ENCODE measurements at places on chromosomes 7 and 10.

DNA sequence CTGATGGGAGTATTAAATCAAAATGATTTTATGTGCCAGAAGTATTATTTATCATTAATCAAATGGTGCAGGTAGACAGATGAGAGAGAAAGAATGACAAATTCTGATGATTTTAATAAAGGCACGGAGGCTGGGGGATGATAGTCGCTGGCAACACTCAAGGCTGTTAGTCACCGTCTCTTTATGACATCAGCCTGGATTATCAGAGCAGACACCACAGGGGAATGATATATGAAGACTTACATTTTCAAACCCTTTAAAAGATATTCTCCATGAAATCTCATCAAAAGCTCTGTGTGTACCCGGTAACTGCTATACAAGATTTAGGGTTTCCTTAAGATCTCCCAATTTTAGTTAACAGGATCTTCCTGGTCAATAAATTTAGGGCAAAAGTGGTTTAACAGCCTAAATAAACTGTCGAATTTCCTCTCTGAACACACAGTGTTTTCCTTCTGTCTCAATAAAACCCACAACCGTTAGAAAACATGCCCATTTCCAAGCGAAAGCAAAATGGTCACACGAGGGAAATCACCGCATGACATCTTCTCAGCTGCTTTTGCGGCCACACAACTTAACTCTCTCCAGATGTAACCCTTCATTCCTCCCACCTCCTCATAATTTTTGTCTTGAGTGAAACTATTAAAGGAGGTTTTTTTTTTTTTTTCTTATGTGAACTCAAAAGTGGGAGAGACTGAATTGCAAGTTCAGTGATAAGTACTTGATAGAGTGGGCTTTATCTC is 133.2 kb upstream of the FAM171A1 start:
- DNase-seq = no peak

DNA sequence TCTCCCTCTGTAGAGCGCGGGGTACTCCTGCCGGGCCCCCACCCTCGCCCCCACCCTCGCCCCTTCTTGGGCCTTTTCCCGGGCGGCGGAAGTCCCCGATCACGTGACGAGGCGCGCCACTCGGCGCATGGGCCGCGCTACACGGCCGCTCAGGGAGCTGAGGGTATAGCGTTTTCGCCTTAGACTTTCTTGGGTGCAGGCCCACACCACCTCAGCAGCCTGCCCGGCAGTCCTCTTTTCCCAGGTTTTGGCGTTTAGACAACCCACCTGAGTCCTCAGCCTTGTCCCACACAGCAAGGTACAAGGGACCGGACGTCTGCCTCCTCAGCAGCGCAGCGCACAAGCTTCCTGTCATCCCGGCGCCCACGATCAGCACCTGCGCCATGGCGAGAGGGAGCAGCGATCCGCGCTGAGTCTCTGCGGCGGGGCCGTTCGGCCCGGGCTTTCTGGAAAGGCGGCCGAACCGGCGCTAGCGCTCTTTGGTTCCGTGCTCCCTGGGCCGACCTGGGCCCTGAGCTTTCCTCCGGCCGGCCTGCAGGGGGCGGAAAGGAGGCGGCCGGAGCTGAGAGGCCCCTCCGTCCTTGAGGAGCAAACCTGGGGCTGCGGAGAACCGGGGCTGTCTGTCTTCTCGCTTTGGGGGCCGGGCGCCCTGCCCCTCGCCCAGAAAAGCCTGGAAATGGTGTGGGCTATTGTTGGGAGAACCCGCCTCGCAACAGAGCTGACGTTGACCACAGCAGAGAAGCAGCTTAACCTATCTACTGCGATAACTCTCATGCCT is at the start of gene RNLS:
TSS of gene RNLS (minus strand) at position 513 of the 778 bp plus-strand sequence.
- DNase-seq = peak; percentile 72

DNA sequence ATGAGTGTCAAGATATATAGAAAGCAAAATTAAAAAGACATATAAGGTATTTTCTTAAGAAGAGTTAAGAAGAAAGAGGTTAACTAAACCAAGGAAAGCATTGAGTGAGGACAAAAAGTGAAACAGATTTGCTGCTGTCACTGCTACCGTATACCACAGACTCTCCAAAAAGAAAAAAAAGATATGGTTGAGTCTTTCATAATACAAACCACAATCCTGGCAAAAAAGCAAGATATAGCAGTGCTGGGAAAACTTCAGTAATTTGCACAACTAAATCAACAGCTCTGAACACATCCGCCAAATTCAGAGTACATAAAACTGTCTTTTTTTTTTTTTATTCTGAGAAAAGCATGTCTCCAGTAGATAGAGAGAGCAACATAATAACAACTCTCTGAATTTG is 114.7 kb downstream of the ETV1 start:
- DNase-seq = no peak

GRCh38 chr10:20007426-20007825 is 191.2 kb downstream of the PLXDC2 start:
- no peak for DNase-seq

DNA sequence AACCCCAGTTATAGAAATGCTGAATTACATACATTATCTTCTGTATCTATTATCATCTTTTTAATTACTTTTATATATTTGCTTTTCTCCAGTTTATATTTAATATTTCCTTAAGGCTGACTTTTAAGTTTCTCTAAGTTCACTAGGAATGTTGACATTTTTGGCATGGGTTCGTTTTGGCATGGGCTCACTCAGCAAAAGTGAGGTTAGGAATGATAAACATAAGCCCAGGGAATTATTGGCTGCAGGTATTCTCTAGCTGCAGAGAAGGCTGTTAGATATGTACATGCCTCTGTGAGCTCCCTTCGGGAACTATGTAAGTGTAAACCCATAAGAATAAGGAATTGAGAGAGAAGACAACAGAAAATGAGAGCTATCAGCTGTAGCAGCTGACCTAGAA is 63.6 kb upstream of the RAB18 start:
- DNase-seq = no peak

GRCh38 chr10:11636697-11637303 is 25.4 kb upstream of the USP6NL start:
- no peak for DNase-seq

DNA sequence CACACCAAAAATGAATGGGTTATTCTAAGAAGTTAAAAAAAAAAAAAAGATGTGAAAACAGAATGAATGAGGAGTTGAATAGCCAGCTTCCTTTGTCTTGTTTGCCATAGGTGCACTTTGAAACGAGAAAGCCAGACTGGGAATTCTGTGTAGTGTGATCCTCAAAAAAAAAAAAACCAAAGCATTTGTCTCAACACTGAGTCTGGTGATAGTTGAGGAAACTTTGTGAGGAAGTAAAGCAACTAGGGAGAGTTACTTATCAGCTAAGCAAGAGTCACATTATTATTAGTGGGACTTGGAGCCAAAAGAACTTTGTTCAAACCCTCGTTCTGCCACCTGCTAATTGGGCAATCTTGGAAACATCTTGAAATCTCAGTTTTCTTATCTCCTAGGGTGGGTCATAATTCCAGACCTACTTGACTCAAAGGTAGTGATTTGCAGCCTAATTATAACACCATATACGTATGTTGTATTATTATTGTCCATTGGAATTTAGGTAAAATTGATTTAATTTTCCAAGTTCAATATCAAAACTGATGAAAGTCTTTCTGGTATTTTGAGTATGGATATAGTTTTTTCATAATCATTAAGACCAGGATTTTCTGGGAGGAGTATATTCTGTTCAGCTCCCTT is 99.8 kb upstream of the GJD4 start:
- no peak for DNase-seq

- no peak for DNase-seq
Measured at GRCh38 chr10:110679486-110680272, 35.5 kb downstream of the RBM20 start.

GRCh38 chr10:87930934-87931835 is 67.8 kb downstream of the PTEN start:
- DNase-seq = no peak

DNA sequence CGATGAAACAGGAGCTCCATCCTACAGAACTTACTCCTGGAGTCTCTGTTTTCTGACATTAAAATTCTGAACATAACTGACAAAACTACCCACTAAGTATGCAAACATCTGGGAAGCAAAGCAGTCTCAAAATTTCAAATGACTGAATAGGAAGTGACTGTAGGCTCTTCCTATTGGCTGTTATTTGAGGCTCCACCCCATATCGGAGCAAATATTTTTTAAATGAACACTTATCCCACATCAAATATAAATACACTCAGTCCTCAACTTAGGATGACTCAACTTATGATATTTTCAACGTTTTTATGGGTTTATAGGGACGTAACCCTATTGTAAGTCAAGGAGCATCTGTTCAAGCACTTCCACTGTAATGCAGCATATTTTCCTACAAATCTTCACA is 8.8 kb downstream of the HSPA12A start:
- no peak for DNase-seq

- DNase-seq = no peak
Measured at GRCh38 chr7:32164341-32164996, 94.3 kb upstream of the PDE1C start.

DNA sequence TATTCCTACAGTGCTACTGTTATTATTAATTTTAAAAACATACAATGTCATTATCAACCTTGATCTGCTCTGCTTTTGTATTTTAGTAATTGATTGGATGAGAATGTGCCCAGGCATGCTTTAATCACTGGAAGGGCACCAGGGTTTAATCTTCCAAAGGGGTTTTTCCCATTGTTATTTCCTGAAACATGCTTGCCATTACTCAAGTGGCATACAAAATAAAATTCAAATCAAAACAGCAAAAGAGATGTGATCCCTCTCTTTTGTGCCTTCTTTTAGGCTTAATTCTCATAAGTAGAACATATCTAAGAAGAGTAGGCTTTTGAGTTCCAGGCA is 963.3 kb downstream of the LRMDA start:
- no peak for DNase-seq

DNA sequence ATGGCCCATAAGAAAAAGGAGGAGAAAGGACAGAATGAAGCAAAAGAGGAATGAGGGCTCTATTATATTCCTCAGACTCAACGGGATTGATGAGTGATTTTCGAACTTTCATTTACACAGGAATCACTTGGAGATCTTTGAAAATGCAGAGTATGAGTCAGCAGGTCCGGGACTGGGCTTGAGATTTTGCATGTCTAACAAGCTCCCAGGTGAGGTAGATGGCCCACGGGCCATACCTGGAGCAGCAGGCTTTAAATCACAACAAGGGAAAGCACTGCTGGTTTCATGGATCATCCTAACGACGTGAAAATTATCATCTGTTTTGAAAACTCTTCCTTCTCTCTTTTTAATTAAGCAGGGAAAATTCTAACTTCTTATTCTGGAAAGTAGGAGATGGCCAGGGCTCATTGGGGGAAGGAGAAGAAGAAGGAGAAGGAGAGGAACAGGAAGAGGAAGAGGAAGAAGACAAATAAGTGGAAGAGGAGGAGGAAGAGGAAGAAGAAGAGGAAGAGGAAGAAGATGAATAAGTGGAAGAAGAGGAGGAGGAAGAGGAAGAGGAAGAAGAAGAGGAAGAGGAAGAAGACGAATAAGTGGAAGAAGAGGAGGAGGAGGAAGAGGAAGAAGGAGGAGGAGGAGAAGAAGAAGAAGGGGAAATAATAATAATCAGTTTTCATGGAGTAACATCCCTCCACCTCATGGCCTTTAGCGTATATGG is 3.8 kb upstream of the SDK1 start:
- no peak for DNase-seq
